Immature natural killer cell (primary cell): ENCODE measurements at places on chromosomes 5 and 9. TPM values are rescaled to one million over a fixed set of nuclear protein-coding genes. Genes with fewer than 3 reads are reported as not detected.

The CCDC183 gene
- 0.46 TPM for polyA plus RNA-seq

The PAEP gene
- not detected for polyA plus RNA-seq

The NUTM2F gene
- polyA plus RNA-seq: not detected

The GRIN1 gene
- not detected for polyA plus RNA-seq

The ANKRD34B gene
- polyA plus RNA-seq: not detected

The PPP3R2 gene
- polyA plus RNA-seq: not detected

- H3K27me3 ChIP-seq: peaks cover 2% of the 10 kb centered on the region
- peak; percentile 54 for DNase-seq
- peak overlapping the region; percentile 79 for H3K4me3 ChIP-seq
- no peak overlapping the region for H3K27ac ChIP-seq
- peaks cover 3% of the 10 kb centered on the region for H3K36me3 ChIP-seq
These were observed 202.7 kb upstream of the NR3C1 start for GRCh38 chr5:143606043-143606752.

GRCh38 chr9:112971415-112971814 is 40.6 kb downstream of the ZNF883 start:
- no peak overlapping the region for H3K4me3 ChIP-seq
- H3K36me3 ChIP-seq: no peaks in the 10 kb centered on the region
- no peaks in the 10 kb centered on the region for H3K4me1 ChIP-seq
- peaks cover 1% of the 10 kb centered on the region for H3K27me3 ChIP-seq

DNA sequence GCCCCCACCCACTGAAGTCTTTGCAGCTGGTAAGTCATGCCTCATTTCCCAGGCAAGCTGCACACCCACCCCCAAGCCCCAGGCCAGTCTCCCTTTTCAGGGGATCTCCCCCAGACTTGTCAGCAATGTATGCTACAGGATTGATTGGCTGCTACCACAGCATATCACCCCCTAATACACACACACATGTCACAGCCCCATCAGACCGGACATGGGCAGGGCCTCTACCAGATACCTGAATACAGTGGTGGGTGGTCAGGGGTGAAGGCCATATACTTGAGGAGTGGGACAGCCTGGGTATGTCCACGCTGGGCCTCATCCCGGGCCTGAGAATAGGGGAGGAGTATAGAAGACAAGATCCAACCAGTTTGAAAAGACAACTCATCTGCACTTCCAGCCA is 63.4 kb upstream of the ARAP3 start:
- H3K4me1 ChIP-seq: no peaks in the 10 kb centered on the region
- no peak overlapping the region for H3K27ac ChIP-seq
- no peaks in the 10 kb centered on the region for H3K36me3 ChIP-seq
- H3K27me3 ChIP-seq: peaks cover 2% of the 10 kb centered on the region
- DNase-seq: no peak

DNA sequence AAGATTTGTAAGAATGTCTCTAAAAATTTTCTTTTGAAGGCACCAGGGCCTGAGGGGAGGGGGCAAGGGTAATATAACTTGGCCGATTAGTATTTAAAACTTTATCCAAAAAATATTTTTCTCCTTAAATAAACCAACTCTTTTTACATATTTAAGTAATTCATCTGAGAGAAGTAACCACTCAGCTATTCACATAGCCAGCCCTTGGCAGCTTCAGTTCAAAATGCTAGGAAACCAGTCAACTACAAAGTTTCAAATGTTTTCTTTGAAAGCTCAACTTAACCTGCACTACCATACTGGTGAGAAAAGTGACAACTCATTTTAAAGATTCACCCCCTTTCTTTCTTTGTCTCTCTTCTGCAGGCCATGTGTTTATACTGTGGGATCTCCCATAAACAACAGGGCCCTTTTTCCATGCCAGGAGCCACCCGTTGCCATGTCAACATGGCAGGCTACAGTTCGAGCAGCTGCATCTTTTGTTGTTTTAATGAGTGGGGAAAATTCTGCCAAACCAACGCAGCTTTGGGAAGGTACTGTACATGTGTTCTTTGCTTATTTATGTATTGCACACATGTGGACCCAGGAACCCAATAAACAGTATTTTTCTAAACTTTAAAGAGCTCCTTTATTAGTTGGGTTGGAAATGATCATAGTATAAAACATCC is 46.3 kb downstream of the AOPEP start:
- no peak overlapping the region for H3K27ac ChIP-seq
- DNase-seq: no peak
- peaks cover 12% of the 10 kb centered on the region for H3K4me1 ChIP-seq
- H3K27me3 ChIP-seq: no peaks in the 10 kb centered on the region
- H3K36me3 ChIP-seq: peaks cover 8% of the 10 kb centered on the region

GRCh38 chr9:125233678-125234077 is 7.5 kb downstream of the HSPA5 start:
- no peak overlapping the region for H3K27ac ChIP-seq
- H3K4me1 ChIP-seq: peaks cover 38% of the 10 kb centered on the region
- no peak overlapping the region for H3K4me3 ChIP-seq
- H3K27me3 ChIP-seq: no peaks in the 10 kb centered on the region
- no peak for DNase-seq

GRCh38 chr9:127746959-127747569 is 12.0 kb upstream of the TOR2A start:
- peak overlapping the region; percentile 77 for H3K27ac ChIP-seq
- H3K4me1 ChIP-seq: peaks cover 23% of the 10 kb centered on the region
- DNase-seq: peak; percentile 36

- peaks cover 19% of the 10 kb centered on the region for H3K36me3 ChIP-seq
- H3K27me3 ChIP-seq: peaks cover 14% of the 10 kb centered on the region
- H3K27ac ChIP-seq: no peak overlapping the region
These were observed 2.6 kb downstream of the AMACR start for GRCh38 chr5:34005211-34005610.

- H3K27ac ChIP-seq: no peak overlapping the region
- H3K36me3 ChIP-seq: no peaks in the 10 kb centered on the region
- H3K4me3 ChIP-seq: no peak overlapping the region
- H3K4me1 ChIP-seq: peaks cover 18% of the 10 kb centered on the region
These were observed 28.9 kb downstream of the PLAC8L1 start for GRCh38 chr5:146076455-146076854.

DNA sequence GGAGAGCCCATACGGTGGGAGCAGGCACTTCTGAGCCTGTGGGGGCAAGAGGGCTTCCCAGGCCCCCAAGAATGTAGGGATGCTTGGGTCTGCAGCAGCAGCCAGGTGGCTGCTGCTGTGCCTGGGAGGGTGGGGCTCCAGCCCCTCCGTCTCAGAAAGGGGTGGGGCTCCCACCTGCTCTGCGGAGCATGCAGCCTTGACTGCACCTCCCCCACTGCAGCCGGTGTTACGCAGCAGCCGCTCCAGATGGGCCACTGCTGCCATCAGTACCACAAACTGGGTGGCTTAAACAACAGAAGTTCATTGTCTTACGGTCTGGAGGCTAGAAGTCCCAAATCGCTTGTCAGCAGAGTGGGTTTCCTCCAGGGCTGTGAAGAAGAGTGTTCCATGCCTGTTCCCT is 365.5 kb downstream of the TMEM38B start:
- no peak for DNase-seq
- H3K36me3 ChIP-seq: no peaks in the 10 kb centered on the region
- no peak overlapping the region for H3K27ac ChIP-seq
- H3K4me1 ChIP-seq: no peaks in the 10 kb centered on the region
- no peak overlapping the region for H3K4me3 ChIP-seq
- H3K27me3 ChIP-seq: no peaks in the 10 kb centered on the region
